ENCODE measurements at places on chromosomes 2 and 18.

- no peak for DNase-seq
Observed at GRCh38 chr2:87996570-87996969, 19.8 kb downstream of the RNU2-63P start.

DNA sequence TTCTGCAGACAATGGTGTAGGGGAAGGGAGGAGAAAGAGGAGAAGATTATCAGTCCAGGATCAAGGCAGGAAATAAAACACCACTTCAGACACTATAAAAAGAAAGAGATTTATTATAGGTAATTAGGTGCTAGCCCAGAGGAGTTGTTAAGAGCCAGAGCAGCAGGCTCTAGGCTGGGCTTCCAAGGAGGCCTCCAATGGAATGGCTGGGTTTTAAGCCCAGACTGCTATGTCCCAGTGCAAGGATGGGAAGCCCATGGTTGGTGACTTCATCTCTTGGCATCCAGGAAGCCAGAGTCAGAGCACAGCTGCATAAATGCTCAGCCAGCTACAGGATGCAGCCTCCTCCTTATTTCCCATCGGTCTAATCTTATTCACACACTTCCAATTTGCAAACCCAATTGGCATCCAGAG, 95.6 kb downstream of the LAMA3 start:
- no peak for DNase-seq

- DNase-seq = no peak
Observed at GRCh38 chr18:25771796-25772195, 318.6 kb downstream of the SS18 start.

GRCh38 chr2:208415897-208416296, 9.3 kb downstream of the PTH2R start:
- DNase-seq = no peak

- no peak for DNase-seq
Observed at GRCh38 chr18:46350598-46351159, 246.5 kb downstream of the HAUS1 start.

GRCh38 chr2:127037476-127037875, 69.5 kb downstream of the BIN1 start:
- DNase-seq = no peak

DNA sequence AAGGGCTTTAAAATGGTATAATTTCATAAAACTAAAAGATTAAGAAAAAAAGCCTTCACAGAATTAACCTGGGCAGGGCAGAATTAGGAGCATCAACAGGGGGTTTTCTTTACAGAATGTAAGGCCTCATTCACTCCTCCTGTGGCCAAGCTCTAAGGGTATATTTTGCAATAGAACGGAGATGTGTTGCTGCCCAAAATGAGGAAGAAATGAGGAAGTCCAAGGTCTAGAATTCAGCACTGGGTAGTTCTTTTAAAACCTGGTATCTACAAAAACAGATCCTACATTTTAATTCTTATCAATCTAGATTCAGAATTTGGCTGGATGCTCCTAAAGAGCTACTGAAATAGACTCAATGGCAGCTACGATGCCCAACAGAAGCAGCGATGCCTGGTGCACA, 101.8 kb downstream of the AKAIN1 start:
- DNase-seq = no peak

DNA sequence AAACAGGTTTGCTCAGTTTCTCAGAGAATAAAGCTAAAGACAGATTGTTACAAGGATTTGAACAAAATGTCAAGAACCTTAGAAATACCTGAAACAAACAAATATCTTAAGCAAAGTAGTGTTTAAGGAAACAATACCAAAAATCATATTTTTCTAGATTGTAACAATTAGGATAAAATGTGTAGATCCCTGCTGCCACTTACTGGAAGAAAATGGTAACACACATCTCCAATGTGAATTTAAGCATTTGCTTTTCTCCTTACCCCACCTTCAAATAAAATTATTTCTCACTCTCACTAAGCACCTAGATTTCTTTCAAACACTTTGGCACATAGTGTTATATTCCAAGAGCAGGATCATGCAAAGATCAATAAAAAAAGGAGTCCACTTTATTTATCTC, 34.9 kb downstream of the SUCLG1 start:
- DNase-seq = peak; percentile 11

- DNase-seq = no peak
Observed at GRCh38 chr2:121409388-121409787, 121.3 kb upstream of the RNU4ATAC start.

DNA sequence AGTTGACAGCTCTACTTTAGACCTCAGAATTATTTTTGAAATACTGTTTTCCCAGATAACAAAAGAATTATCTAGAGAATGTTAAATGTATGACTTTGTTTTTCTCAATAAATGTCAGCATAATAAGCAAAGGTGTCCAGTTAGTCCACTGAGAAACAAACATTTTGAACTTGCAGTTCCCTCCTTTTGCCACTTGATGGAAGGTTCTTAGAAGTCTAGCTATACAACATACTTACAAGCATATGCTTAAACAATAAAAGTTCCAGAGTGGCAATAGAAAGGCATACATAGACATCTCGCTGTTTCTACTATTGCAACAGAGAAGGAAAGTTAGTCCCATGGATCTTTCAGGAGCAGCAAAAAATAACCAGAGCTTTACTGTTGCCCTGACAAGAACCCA, 11.8 kb downstream of the NDUFA10 start:
- no peak for DNase-seq

DNA sequence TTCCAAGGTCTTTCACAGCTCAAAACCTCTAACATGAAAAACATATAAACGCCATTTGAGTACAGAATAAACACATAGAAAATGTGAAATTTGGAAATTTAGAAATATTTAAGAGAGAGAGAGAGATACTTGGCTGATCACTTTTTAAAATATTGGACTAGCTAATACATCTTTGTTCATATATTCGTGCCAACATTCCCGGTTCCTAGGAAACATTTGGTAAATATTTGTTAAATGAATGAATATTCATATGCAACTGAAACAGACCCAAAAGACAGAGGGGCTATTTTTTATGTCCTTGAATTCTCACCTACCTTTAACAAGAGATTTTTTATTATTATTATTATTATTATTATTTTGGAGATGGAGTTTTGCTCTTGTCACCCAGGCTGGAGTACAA, 8.3 kb upstream of the COLEC12 start:
- DNase-seq = no peak

- DNase-seq = no peak
Observed at GRCh38 chr18:45844938-45845337, 19.5 kb downstream of the SIGLEC15 start.

- no peak for DNase-seq
Observed at GRCh38 chr18:48947560-48947959, 3.2 kb downstream of the SMAD7 start.

DNA sequence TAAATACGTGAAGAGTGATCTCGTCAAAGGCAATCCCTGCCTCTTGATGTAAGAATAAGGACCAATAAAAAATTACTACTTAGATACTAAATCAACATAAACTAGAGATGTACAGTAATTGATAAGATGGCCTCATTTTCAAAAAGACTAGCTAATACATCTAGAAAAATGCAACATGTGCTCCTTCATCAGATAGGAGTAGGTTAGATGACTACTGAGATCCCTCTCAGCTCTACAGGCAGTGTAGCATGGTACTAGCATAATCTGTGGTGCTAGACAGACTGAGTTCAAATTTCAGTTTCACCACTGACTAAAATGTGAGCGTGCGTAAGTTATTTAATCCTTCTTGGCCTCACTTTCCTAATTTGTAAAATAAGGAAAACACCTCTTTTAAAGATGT, 82.6 kb upstream of the FRZB start:
- DNase-seq = no peak

GRCh38 chr2:162840598-162841246, 2.2 kb upstream of the KCNH7 start:
- DNase-seq = peak; percentile 94

DNA sequence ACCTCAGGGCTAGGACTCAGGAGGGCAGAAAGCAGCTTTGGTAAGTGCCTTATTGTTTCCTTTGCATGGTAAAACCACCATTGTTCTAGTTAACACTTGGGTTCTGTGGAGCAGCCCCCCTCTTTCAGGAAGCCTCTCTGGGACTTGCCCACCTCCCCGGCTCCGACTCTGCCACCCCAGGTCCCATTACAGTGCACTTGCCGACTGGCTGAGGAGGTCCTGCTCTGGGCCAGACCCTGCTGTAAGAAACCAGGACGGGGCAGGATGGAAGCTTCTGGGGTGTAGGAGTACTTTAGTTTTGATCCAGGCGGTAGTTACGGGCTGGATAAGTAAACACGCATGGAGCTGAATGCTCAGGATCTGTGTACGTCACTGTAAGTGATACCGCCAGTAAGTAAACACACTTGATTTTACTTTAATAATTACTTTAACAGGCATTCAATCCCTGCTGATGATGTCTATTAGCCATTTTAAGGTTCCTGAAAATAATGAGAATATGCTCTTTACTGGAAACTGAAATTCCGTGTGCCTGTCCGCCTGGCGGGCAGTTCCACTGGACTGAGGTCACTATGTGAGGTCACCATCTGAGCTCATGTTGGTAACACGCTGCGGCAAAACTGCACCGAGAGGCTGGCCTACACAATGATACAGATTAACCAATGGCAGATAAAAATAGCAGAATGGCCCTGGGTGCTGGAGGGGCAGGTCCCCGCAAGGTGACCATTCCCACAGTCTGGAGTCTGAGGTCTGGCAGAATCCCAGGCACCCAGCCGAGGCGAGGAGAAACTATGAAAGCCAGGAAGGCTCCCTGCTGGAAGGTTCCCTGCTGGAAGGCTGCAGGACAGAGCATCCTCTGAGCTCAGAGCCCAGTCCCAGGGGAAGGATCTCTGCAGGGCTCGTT, 25.2 kb downstream of the HS1BP3 start:
- no peak for DNase-seq

GRCh38 chr2:213846856-213847255, 562.6 kb downstream of the SPAG16 start:
- no peak for DNase-seq

GRCh38 chr2:127425540-127426490, 7.6 kb downstream of the PROC start:
- no peak for DNase-seq

DNA sequence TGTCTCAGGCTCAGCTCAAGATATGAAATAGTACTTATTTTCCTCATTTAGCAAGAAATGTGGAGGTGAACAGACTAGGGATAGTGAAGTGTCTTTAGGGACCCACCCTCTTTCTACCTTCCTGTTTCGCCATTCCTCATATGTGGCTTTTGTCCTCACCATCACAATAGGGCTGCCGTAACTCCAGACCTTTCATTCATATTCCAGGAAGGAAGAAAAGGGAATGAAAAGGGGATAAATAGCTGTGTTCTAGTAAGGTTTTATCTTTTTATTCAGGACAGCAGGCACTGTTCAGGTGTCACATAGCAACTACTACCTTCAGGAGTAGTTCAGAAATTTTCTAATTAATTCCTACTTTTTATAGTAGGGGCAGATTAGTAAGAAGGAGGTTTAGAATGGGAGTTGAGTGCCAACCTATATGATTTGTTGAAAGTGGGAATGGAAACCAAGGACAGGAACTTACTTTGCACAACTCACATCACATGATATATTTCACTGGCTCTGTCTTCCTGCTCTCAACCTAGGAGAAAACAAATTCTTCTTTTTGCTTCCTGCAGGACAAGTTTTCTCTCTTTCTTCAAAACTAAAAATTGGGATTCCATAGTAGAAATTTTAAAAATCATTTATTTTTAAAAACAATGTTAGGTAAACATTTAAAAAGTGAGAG, 36.0 kb upstream of the HDAC4 start:
- no peak for DNase-seq

- no peak for DNase-seq
Observed at GRCh38 chr2:21466341-21466927, 342.7 kb downstream of the TDRD15 start.

Data from GM23338 (cell line).